ENCODE measurements at places on chromosomes 13 and 19. TPM values are rescaled to one million over a fixed set of nuclear protein-coding genes. Genes with fewer than 3 reads are reported as not detected.

DNA sequence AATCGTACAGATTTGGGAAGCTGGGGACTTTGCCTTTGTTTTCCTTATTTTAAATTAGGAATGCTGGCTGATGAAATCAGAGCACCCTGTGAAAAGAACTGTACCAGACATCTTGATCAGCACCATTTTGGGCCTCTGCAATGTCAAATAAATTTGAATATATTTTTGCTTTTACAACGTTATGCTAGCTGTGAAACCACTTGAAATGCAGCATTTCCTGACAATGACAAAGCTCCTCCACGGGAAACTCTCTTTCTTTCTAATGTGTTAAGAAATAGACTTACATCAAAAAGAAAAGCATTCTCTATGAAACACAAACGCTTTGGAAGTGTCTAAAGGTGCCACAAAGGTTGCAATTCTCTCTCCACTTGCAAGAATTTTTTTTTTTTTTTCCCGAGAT lies 47.1 kb upstream of the MAP3K10 start:
- no peak for DNase-seq

GRCh38 chr13:21429211-21429610 lies 29.9 kb downstream of the ZDHHC20 start:
- no peak for DNase-seq

KLF1 gene
- not detected for total RNA-seq

SLC10A2 gene
- total RNA-seq: not detected

LRRC8E gene
- not detected for total RNA-seq

Measured in ovary (tissue), 10 donors.